ENCODE measurements at places on chromosomes 12 and 14. TPM values are rescaled to one million over a fixed set of nuclear protein-coding genes. Genes with fewer than 3 reads are reported as not detected.
A peak's percentile ranks its signal among the peaks of the same experiment; 100 is the strongest.

- DNase-seq, result peak; percentile 26
Observed at GRCh38 chr12:54421879-54422250, 2.8 kb upstream of the ITGA5 start.

- DNase-seq, result peak; percentile 8
Observed at GRCh38 chr14:87690076-87690613, 302.8 kb downstream of the GALC start.

ACTR6 gene
- 19.2 TPM for total RNA-seq

DNA sequence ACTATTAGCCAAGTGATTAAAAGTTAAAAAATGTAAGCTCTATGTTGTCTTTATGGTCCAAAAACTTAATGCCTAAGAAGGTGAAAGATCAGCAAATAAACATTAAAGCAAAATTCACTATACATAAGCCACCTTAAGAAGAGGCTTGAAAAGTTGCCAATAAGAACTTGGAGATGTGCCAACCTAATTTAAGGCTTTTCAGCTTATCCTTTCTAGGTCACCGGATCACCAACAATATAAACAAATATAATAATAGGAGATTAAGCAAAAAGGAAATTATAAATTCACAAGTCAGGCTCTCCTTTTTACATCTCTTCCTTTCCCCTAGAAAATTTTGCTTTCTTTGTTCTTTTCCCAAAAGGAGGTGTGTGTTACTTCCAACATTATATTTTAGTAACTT, 30.9 kb downstream of the SLC2A3 start:
- no peak for DNase-seq

GRCh38 chr14:67510121-67510520, 21.6 kb upstream of the TMEM229B start:
- peak; percentile 80 for DNase-seq

ZNF384 gene
- total RNA-seq, result 19.9 TPM

BEGAIN gene
- not detected for total RNA-seq

GRCh38 chr12:22299294-22299912, 35.1 kb downstream of the ST8SIA1 start:
- no peak for DNase-seq

DNA sequence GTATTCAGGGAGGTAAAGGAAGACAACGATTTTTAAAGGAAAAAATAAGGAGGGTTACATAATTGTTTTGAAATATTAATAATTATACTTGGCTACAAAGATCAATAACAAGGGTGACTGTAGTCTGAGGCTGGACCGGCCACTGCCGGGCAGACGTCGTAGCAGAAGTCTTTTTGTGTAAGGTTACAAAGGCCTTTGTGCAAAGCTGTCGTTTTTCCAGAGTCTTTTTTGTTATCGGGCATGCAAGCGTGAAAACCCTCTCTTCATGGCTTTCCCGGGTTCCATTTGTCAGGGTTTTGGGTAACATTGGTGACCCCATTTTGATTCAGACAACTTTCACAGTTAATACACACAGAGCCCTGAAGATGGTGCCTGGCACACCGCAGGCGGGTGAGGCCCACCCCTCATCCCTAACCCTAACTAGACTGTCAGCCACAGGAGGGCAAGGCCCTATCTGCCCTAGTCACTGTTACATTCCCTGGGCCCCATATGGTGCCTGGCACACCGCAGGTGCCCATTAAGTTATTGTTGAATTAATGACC, 31.3 kb downstream of the RILPL1 start:
- DNase-seq, result peak; percentile 15

- no peak for DNase-seq
Observed at GRCh38 chr12:42552822-42553221, 36.7 kb downstream of the PRICKLE1 start.

DNA sequence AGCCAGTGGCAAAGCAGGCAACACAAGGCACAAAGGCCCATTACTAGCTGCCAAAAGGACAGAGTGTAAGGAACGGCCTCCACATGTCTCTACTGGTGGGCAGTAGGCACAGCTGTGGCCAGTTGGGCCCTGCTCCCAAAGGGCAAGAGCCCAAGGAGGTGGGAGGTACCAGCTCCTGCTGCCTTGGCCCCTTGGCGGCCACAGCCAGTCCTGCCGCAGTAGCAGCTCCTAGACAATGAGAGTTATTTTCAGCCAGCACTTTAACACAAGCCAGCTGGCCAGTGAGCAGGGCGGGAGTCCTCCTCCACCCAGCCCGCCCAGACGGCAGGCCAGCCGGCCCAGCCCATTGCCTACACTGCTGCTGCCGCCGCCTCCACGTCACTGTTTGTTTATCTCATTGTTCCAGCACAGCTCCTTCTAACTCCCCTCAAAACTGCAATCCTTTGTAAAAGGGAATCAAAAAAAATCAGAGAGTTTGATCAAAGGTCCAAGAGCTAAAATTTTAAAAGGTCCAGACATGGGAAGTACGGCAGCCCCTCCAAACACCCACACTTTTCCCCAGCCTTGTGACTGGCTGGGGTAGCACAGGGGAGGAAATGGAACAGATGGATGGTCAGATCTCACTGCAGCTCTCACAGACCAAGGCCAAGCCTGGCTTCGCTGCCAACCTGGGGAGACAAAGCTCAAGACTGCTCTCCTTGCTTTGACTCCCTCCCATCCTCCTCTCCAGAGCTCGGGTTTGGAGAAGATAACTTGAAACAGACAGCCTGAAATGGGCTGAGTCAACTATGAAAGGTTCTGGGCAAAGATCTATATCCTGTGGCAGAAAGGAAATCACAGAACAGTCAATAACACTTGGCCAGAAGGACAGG, 33.5 kb downstream of the FMNL3 start:
- DNase-seq, result peak; percentile 93

DNA sequence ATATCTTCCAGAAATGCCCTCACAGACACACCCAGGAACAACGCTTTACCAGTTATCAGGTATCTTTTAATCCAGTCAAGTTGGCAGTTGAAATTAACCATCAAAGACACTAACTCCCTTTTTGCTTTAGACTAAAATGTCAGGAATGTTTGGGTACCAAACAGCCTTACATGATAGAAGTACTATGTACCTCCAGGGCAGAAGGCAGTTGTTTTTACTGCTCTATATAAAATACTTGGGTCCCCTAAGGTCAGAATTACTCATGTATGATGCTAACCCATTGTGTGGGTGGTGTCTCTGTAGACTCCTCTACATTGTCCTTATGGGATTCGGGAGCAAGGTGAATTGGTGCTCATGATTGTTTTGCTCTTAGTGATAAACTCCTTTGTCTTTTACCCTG, 492.5 kb upstream of the FLRT2 start:
- DNase-seq, result no peak

DNA sequence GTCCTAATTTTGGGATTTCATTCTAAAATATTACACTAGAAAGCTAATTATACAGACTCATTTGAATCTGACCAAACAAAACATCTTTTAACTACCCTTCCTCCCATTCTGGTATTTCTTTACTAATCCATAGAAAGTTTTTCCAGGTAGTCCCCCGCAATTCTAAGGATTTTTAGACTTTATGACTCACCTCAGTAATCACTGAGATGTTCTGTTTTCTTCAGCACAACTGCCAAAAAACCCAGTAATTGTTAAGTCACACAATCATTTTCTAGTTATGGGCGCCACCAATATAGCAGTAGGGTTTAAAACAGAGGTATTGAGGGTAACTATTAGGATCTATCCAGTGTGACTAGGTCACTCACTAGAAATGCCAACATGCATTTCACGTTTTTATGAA, 1.6 kb upstream of the ARID4A start:
- no peak for DNase-seq

All from osteoblast (primary cell).